ENCODE measurements at places on chromosomes 6 and 20.

DNA sequence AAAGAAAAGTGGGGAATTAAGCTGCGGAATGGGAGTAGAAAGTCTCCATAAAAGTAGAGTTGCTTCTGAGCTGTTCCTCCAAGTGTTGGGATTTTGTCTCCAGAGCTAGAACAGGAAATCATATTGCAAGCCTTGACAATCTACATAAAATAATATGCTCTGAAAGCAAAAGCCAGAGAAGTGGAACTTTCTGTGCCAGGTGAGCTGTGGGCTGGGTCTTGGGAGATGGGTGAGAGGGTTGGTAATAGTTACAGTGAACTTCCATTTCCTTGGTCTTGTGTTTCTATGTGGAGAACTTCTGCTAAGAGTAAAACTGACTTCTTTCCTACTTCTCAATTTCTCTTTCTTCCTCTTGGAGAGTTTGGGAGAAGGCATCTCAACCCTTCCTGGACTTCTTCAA, 6.3 kb upstream of the HMGN4 start:
- DNase-seq, result no peak

GRCh38 chr6:111129013-111129412, 41.7 kb downstream of the SLC16A10 start:
- no peak for DNase-seq

GRCh38 chr6:492178-492577, 100.6 kb downstream of the IRF4 start:
- no peak for DNase-seq

- DNase-seq, result no peak
Measured at GRCh38 chr6:21531393-21531792, 62.2 kb upstream of the SOX4 start.

DNA sequence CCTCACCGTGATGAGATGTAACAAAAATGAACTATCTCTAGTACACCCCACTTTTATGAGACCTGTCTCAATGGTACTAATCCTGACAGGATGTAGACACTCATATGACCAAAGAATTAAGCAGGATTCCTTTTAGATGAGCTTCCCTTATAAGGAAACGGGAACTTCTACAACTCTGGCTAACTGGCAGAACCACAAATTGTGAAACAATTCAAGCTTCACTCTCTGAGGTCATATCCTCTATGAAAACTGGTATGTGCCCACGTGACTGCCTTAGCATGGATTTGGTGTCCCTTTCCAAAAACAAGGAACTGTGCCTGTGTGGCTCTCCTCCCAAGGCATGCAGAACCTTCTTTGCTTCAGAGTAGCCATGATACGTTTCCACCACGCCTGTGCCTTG, 14.1 kb upstream of the CPNE5 start:
- no peak for DNase-seq

- no peak for DNase-seq
Measured at GRCh38 chr6:150252714-150253444, 110.0 kb downstream of the PPP1R14C start.

DNA sequence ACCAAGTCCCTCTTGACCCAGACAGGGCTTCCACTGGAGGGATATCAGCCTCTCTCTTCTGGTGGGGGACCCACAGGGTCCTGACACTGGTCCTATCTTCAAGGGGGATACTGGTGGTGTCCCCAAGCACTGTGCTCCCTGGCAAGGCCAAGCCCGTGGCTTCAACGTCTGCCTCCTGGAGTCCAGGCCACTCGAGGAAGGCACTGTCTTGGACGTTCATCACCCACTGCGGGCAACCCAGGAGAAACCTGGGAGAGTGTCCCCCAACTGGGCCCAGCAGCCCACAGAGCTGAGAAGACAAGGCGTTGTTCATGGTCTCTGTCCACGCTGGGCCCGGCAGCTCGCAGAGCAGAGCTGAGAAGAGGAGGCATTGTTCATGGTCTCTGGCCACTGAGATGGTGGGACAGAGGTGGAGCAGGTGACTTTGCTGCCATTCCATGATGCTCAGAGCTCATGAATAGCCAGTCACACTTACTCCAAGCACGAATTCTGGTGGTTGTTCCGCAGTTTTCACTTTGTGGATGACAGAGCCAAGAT, 37.5 kb upstream of the FRMD1 start:
- no peak for DNase-seq

DNA sequence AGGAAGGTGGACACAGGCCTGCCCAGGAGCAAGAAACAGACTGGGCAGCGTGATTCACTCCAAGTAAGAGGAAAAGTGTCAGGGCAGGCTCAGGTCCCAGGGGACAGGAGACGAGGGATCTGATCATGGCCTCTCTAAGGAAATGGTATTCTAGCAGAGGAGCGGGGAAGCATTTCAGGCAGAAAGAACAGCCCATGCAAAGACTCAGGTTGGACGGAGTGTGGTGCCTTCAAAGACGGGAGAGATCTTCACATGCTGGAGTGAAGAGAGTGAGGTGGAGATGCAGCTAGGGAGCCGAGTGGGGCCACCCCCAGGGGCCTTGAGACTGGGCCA, 161.1 kb downstream of the SYCP2 start:
- no peak for DNase-seq

DNA sequence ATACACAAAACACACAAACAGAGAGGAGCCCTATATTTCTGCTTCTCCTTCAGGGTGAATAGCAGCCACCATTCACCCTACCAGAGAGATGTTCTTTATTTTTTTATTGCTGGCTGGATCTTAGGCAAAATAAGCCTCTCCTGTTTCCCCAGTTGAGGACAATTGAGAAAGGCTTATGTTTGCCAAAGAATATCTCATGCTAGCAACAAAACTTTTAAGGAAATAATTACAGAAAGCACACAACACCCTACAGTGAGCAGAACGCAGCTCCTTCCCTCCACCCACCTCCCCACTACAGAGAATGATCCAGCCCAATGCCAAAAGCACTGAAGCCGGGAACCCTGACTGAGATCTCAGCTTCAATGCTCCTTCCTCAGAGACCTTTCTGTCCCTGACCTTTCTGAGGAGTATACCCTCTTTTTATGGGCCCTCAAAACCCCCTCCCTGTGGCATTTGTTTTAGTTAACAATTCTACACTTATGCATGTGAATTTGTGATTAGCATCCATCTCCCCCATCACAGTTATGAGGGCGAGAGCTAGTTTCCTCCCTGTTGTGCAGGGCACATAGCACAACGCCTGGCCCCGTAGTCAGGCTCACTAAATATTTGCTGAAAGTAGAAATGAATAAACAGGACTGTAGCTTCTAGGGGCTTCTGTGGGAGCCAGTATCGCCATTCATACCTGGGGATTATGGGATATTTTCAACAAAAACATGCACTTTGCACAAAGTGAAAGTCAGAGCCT, 491.6 kb upstream of the CDH4 start:
- DNase-seq, result no peak

GRCh38 chr6:12010635-12011275, 1.4 kb upstream of the HIVEP1 start:
- DNase-seq, result no peak

DNA sequence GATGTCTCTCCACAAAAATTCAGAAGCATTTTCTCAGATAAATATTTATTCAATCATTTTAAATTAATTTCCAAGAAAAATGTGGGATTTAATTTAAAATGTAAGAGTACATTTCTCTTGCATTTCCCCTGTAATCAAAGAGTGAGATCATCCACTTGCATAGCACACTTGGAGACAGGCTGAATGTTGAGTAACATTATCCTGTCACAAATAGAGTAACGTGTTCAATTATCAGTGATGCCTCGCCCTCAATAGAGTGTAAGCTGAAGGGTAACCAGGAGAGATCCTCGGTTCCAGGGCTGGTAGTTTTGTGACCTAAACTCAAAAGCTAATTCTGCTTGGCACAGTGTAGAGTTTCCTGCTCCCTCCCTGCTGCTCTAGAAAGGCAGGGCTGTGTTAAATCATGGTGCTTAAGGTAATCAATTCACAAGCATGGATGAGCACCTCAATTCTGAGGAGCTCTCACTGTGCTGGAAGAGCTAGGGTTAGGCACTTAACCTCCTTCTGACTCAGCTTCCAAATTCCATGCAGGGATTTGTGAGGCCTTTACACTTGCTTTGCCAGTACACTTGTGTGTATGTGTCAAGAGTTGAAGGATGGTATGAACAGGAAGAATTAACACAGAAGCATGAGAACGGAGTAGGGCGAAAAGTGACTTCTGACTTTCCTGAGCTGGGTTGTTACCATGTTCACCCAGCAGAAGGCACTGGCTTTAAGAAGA, 56.6 kb downstream of the MMUT start:
- no peak for DNase-seq

DNA sequence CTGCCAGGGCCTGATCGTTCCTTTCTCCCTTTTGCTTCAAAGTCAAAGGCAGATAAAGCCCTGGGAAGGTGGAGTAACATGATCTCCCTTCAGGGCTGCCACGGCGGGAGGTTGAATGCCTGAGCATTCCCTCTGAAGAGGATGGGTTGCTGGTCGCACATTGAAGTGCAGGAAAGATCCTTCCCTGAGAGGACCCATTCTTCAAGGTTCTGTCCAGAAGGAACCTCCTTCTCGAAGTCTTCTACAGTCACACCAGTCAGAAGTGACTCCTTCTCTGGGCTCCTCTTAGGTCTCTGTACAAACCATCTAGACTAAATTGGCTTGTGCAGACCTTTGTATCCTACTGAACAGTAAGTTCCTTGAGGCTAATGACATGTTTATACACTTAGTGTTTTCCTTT, 192.6 kb upstream of the VGLL2 start:
- DNase-seq, result no peak

GRCh38 chr20:31861385-31862156, 8.8 kb downstream of the DUSP15 start:
- no peak for DNase-seq

DNA sequence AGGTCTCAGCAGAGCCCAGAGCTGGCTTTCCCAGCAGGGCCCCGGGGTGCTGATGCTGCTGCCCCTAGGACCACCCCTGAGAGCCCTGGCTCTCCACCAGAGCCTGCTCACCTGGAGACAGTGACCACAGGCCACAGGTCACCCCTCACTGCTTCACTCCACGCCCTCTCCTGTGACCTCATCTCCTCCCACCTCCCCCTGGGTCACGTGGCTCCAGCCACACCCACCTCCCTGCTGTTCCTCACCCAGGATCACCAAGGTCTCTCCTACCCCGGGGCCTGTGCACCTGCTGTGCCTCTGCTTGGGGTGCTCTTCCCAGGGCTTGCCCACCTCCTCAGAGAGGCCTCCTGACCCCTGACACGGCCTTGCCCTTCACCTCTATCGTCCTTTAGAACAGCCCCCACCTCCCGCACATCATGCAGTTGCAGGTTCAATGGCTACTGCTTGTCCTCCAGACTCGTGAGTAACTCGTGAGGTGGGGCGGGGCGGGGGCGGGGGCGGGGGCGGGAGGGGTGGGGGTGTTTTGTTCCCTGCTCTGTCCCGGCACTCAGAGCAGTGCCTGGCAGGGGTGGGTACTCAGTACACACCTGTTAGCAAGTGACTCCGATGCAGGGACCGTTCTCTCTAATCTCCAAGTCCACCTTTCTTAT, 468.0 kb downstream of the PREX1 start:
- DNase-seq, result no peak

DNA sequence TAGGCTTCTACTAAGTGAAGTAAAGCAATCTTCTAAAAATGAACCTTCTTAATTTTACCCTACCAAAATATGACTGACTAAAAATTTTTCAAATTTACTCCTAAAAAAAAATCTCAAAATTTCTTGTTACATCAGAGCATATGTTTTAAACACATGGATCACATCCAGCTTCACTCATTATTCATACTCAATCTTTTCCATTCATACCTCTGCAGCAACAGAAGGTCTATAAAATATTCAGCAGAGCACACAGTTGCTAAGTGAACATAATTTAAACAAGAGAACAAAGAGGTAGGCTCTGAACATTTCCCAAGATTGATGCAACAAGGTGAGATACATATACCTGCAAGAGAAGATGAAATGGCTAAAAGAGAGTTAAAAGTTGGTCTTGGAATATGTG, 213.9 kb downstream of the SOD2 start:
- no peak for DNase-seq

- no peak for DNase-seq
Measured at GRCh38 chr6:150238336-150238741, 95.5 kb downstream of the PPP1R14C start.

DNA sequence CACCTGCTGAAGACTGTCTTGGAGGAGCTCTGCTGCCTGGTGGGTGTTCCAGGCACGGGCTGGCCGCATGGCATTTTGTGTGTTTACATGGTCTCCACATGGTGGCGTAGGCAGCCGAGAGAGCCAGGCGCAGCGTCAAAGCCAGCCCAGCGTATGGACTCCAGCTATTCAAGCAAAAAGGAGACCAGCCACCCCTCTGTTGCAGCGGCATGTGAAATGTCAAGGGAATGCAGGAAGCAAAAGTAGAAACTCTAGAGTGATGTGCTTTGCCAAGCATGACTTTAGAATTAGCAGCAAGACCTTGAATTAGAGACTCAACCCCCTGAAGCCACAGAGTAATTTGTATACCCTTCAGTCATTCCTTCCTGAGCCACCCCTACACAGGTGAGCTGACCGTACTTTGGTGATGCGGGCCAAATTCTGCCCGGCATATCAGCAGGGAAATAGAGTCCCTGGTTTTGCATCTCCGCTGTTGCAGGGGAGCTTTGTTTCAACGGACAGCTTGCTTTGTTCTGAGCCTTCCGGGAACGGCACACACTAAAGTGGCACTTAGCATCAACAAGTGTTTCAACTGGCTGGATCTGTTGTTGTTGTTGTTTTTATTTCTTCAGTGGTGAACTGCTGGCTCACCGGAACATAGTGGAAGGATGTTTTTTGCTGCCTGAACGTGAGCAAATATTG, 48.5 kb downstream of the FNDC1 start:
- DNase-seq, result no peak

GRCh38 chr6:157093536-157093935, 229.8 kb downstream of the TMEM242 start:
- DNase-seq, result no peak

DNA sequence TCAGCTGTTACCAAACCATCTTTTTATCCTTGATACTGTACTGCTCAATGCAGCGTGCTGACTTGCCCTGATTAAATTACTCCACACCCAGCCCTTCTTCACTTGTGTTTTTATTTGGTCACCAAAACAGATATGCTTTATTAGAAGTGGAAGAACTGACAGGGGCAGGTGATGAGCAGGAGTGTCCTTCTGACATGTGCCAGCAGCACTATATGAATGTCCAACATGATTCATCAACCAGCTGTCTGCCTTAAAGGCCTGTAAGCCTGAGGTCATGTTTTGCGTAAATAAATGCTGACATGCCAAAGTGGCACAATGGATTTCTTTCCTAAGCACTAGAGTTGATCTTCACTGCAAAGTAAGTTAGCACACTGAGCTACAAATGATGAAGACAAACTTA, 15.4 kb downstream of the POPDC3 start:
- no peak for DNase-seq

GRCh38 chr6:105900125-105900937, 185.8 kb upstream of the PRDM1 start:
- DNase-seq, result no peak

- DNase-seq, result no peak
Measured at GRCh38 chr6:10759312-10759839, 11.8 kb downstream of the TMEM14B start.

GRCh38 chr6:160137989-160138835, 16.6 kb downstream of the SLC22A1 start:
- no peak for DNase-seq

- no peak for DNase-seq
Measured at GRCh38 chr20:13817342-13817741, 32.5 kb downstream of the NDUFAF5 start.
